ENCODE measurements at places on chromosomes 3 and 15.

DNA sequence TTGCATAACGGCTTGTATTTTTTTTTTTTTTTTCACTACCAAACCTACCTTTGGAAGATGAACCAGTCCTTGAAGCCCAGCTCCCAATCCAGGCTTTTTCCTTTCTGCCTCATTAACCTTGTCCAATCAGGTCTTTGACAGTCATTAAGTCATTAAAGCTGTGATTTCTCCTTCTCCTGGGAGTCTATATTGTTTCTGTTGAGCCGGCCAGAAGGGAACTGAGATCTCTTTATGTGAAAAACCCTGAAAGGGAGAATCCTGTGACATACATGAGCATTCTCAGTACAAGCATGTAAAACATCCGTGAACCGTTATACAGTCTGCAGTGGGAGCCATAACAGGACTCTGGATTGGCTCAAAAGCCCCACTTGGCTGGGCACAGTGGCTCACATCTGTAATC is 40.0 kb downstream of the ZNF589 start:
- no peak for DNase-seq

DNA sequence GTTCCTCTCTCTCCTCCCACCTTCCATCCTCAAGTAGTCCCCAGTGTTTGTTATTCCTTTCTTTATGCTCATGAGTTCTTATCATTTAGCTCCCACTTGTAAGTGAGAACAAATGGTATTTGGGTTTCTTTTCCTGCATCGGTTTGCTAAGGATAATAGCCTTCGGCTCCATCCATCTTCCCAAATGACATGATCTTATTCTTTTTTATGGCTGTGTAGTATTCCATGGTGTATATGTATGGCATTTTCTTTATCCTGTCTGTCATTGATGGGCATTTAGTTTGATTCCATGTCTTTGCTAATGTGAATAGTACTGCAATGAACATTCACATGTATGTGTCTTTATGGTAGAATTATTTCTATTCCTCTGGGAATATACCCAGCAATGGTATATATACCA is 62.4 kb upstream of the CFAP161 start:
- no peak for DNase-seq

DNA sequence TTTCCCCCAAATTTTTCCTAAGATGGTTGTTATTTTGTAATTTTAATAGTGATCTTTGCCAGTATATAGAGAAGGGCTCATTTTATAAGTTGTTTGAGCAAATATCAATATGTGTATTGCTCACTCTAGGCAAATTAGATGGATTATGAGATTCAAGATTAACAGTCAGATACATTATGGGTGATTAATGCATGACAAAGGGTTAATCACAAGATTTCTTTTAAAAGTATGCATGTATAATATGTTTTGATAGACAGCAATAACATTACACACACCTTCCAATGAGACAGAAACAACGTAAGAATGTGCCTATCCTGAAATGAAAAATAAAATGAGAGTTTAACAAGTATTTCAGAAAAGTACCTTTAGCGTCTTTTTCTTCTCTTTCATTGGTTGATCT is 547.6 kb upstream of the AGTR1 start:
- DNase-seq = no peak

- no peak for DNase-seq
Observed at GRCh38 chr3:189375532-189375931, 203.8 kb downstream of the TPRG1 start.

DNA sequence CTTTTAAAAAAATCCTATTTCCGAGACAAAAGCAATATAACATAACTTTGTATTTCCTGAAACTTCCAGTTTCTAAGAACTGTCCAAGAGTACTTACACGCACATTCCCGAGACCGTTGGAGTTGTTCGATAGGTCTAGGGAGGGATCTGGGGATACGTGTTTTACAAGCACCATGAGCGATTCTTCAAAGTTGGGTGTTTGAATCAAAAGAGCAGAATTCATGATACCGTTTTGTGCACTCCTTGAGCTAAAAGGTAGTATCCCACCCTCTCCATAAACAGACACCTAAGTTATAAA is 700 bp upstream of the EDEM1 start:
- no peak for DNase-seq

Data from KBM-7 (cell line).